ENCODE measurements at places on chromosomes 5 and 9.

DNA sequence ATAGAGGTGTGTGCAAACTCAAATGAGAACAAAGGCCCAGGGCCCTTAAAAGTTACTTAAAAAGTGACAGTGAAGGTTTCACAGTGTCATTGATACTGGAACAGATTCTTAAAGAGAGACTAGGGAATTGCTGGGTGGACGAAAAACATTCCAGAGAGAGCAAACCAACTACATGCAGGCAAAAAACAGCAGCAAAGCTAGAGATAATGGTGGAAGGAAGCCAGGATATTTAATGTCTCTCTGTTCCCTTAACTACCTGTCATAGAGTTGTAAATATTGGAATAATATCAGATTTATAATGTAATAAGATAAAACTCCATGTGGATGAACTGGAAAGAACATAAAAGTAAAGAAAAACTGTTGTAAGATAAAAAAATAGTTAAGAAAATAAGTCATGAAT lies 508.6 kb downstream of the TAF11L14 start:
- DNase-seq = no peak

DNA sequence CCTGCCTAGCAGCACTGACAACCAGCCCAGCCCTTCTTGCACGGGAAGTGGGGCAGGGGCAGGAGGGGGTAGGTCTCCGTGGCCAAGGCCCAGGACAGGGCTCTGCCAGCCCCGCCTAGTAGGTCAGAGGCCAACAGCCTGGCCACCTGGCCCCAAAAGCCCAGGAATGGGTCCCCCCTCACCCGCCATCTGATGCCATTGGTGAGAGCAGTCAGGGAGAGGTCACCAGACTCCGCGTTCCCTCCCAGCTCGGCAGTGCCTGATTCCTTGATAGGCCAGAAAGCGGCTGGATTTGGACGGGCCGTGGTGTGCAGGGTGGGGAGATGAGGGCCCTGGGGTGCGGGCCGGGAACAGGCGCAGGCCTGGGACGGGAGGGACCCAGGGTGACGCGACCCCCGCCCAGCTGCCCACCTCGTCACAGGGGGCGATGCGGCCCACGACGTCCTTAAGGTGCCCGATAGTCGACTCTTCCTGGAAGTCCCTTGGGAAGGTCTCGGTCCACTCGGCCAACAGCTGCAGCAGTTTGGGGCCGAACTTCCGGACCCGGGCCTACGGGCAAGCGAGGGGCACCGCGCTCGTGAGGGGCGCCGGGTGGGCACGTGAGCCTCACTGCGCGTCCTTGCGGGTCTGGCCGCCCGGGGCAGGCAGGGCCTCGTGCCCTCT lies 64.5 kb upstream of the RNF130 start:
- DNase-seq = no peak

DNA sequence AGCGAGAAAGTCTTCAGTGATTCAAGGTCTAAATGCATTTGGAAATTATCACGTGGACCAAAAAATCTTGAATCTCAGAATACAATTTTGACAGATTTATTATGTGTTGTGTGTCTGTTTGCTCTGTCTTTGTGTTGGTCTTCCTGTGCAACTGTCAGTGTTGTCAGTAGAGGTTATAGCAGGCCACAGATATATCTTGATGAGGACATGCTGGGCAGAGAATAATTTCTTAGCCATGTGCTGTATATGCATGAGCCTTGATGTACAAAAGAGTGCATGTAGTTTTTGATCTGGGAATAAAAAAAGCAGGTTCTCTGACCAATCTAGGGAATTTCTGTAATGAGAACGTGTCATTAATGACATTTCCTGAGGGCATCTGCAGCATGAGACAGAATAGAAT lies 57.6 kb downstream of the ZSWIM6 start:
- DNase-seq = no peak

DNA sequence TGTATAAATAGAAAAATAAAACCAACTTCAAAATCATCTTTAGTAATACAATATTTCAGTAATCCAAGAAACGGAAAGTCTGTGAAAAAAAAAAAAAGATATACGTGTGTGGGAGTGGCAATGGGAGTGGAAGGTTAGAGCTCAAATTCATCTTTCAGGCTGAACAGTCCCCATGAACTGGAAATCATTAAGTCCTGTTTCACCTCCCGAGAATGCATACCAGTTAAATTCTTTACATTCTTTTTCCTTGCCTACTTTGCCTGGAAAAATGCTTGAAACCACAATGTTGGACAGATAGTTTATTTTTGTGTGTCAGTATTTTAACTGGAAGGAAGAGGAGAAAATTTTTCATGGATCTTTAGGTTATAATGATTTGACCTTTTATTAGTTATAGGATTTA lies 166.8 kb downstream of the MUSK start:
- peak; percentile 96 for DNase-seq

- peak; percentile 37 for DNase-seq
Observed at GRCh38 chr5:77139001-77139400, 51.9 kb upstream of the ZBED3 start.

DNA sequence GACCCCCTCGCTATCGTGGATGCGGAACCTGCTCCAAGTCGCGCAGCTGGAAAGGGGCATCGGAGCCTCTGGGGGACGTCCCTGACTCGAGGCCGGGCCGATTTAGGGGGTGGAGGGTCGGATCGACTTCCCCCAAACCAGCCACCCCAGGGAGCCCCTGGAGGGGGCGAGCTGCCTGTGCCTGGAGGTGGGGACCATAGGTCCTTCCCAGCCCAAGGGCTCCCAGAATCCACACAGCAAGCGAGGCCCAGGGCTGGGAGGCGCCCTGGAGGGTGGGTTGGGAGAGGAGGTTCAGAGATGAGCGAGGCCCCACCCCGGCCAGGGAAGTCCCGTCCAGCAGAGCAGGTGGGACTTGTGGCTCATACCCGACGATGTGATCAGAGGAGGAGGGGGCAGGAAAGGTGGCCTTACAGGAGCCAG lies 147.6 kb downstream of the GAPVD1 start:
- DNase-seq = no peak

- peak; percentile 69 for DNase-seq
Observed at GRCh38 chr9:137000177-137000930, 4.0 kb upstream of the CLIC3 start.

GRCh38 chr9:105722099-105722498 lies 27.8 kb downstream of the TMEM38B start:
- no peak for DNase-seq

DNA sequence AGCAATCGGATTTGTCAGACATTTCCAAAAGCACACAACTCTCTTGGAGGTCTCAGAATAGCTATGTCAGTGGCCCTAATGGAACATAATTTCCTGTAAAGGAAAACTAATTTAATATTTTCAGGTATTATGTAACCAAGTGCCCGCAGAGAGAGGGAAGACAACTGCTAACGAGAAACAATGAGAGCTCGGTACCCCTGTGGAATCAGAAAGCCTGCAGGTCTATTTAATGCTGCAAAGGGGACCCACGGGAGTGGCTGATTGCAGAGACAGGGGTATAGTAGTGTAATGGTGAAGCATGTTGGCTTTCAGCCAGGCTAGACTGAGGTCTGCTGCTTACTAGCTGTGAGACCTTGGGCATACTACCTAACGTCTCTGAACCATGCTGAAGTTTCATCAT lies 508.1 kb upstream of the BRINP1 start:
- DNase-seq = no peak

DNA sequence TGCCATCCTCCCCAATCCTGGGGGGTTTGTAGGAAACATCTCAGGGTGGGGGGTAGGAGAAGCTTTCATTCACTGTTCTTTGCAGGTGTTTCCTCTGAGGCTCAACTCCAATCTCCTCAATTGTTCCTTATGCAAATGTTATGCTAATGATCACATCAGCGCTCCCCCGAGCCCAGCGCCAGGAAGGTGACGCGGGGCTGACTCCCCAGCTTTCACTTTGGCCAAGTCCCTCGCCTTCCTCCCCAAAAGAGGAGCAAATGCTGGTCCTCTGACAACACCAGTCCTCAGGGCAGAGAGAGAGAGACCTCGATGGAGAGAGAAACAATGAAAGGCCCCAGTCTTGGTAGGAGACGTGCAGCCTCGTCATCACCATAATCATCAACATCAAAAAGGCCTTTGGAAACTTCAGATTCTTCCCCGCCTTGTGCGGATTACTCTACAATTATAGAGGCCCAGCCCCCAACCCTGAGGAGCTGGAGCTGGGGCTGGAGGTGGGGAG lies 39.1 kb downstream of the PCDH1 start:
- DNase-seq = peak; percentile 34

DNA sequence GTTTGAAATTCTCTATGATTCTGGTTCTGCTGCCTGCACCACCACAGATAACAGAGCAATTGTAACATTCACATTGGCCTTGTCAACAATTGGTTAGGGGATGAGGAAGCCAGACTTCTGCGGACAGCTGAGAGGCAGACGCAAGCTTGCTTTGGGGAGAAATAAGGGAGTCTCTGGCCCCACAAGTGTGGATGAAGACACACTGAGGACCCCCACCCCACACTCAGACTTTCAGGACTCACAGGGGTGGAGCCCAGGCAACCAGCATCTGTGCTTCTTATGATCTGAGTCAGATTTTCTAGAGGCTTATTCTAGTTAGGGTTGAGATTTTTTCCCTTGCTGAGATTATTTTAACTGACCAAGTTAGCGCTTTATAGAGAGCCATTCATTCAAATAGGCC lies 140.3 kb upstream of the IRX2 start:
- no peak for DNase-seq

- no peak for DNase-seq
Observed at GRCh38 chr9:109478051-109478563, 20.0 kb downstream of the PTPN3 start.

- no peak for DNase-seq
Observed at GRCh38 chr9:123637945-123638634, 282.1 kb downstream of the CRB2 start.

- peak; percentile 2 for DNase-seq
Observed at GRCh38 chr5:90472783-90473395, 1.7 kb downstream of the MBLAC2 start.

DNA sequence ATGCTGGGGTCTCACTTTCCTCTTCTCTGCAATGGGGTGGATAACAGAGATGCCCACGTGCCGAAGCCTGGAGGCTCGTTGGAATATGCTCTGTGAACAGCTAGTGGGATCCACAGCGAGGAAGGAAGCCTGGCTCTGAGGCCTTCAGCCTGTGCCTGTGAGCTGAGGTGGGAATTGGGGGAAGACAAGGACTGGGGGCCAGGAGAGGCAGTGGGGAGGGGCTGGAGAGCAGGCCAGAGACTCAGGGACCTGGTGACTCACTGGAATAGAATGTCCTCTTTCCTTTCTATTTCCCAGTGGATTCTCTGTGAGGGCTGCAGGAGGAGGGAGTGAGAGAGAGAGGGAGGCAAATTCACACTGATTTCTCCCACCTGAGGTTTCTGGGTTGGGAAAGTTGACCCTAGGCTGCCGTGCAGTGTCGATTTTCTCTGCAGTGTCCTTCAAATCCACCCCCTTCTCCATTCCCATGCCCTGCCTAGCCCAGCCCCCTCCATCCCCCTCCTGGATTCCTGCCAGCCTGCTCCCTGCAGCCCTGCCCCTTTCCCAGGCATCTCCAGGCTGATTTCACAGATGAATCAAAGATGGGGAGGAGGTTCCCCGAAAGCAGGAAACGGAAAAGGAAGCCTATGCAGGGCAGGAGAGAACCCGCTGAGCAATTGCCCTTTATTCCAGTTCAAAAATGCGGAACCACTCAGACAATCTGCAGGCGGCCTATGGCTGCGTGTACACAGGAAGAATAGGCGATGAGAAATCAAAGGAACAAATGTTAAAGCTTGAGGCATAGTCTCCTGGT lies 1.4 kb upstream of the SPAAR start:
- peak; percentile 98 for DNase-seq

GRCh38 chr5:169412831-169413230 lies 111.9 kb upstream of the SLIT3 start:
- DNase-seq = peak; percentile 53

DNA sequence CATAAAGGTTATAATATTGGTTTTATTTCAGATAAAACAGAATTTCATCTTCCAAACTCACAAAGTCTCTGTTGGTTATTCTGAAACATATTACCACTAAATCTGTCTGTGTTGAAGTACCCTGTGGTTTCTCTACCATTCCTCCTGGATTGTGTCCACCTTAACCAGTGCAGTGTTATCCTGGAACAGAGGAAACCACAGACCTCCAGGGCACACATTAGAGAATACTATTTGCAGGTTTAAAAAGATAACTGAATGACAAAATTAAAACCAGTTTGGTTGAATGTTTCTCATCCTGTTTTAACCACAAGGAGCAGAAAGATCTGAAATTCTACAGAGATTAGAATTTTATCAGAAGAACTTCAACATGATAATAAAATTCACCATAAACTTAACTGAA lies 251.8 kb downstream of the CWC27 start:
- peak; percentile 92 for DNase-seq

DNA sequence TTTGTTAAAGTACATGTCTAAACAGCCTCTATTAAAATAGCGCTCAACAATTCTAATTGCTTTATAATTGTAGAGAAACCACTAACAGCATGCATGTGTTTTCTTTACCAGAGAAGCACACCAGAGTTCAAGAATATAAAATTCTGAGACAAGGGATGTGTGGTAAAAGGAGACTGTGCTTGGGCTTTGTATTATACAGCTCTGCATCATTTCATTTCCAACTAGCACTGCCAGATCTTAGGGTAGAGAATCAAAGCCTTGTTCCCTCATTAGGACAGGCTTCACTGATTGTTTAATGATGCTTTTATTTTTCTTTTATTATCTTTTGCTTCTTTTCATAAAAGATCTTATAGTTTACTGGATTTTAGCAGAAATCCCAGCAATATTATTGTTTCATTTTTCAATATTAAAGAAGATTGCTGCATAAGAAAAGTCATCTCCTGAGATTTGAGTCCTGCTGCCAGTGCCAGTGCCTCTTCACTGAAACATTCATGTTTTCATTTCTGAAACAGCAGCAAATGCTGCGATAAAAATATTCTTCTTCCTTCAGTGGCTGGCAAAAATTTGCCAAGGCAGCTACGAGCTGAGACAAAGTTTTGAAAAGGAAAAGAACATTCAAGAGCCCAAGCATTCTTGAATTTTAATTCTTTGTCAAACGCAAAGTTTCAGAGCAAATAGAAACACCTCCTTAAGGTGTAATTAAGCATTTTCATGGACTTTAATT lies 491.0 kb upstream of the PIK3R1 start:
- DNase-seq = no peak

All from fibroblast of upper back skin (primary cell).